ENCODE measurements at places on chromosomes 5 and 9. TPM values are rescaled to one million over a fixed set of nuclear protein-coding genes. Genes with fewer than 3 reads are reported as not detected.

The RNF180 gene
- 15.0 TPM for total RNA-seq

The PCDHAC2 gene
- 0.61 TPM for total RNA-seq

The ZNF483 gene
- 2.0 TPM for total RNA-seq

The ZCCHC7 gene
- 25.7 TPM for total RNA-seq

The MED22 gene
- total RNA-seq, result 33.6 TPM

The DPYSL3 gene
- 12.0 TPM for total RNA-seq

The WWC1 gene
- 14.7 TPM for total RNA-seq

The HK3 gene
- 2.4 TPM for total RNA-seq

The TRPM3 gene
- 0.29 TPM for total RNA-seq

The DMGDH gene
- 3.6 TPM for total RNA-seq

The PRRX2 gene
- total RNA-seq, result 1.6 TPM

The PLCXD3 gene
- 1.6 TPM for total RNA-seq

The C5orf58 gene
- total RNA-seq, result not detected

The TSSK1B gene
- 0.12 TPM for total RNA-seq

The CTXN3 gene
- not detected for total RNA-seq

The CHSY3 gene
- total RNA-seq, result 0.73 TPM

The INSL4 gene
- total RNA-seq, result not detected

The PDGFRB gene
- 27.1 TPM for total RNA-seq

The EGFLAM gene
- 0.84 TPM for total RNA-seq
